Activated naive CD4-positive, alpha-beta T cell (primary cell): ENCODE measurements at places on chromosomes 4 and X.
A peak's percentile ranks its signal among the peaks of the same experiment; 100 is the strongest.

GRCh38 chrX:148530464-148531077 lies 30.2 kb downstream of the AFF2 start:
- no peak for DNase-seq

GRCh38 chr4:184620212-184620867 lies 28.9 kb downstream of the CASP3 start:
- DNase-seq: no peak

GRCh38 chr4:113739197-113739596 lies 22.3 kb downstream of the CAMK2D start:
- DNase-seq: no peak

DNA sequence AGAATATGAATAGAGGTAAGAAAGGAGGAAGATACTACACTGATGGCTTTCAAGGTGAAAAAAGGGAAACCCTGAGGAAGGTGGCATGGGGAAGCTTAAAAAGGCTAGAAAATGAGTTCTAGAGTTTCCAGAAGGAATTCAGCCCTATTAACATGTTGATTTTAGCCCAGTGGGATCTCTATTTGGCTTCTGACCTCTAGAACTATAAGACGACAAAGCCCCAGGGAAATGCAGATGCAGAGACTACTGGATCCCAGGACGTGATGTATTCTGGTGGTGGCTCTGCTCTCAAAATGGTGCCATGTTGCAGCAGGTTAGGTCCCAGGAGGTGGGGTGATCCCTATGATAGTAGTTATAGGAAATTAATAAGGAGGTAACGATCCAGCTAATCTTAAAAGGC lies 120.4 kb downstream of the TMA16 start:
- no peak for DNase-seq

DNA sequence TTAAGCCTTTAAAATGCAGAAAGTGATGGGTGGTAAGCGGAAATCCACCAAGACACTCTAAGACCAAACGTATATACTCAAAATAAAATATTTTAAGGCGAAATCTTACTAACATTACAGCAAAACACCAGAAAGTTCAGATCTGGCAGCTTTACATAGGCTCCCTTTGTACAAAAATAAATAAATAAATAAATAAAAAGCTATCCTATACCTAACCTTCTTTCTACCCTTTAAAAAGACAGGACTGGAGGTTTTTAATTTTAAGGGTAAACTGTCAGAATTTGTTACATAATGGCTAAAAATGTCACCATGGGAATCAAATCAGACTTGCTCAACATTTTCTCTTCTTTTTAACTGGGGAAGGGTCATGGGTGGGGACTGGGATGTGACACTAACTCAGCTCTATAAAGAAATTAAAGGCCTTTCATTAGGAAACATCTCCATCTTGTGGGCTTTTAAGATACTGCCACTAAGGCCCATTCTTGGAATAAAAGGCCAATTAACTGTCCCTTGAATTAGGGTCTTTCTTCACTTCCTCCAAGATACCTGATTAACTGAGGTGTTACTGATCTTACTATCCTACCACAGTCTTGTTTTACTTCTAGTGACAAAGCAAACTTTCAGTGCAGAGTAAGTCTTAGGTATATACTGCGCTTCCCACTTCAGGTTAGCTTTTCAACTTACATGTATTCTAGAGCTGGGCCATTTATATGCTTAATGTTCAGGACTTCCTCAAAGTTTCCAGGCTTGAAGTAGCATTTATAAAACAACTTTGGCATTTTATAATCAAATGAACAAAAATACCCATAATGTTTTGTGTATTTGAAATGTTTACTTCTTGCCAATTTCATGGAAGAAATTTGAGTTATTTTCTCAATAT lies 13.3 kb downstream of the HNRNPD start:
- DNase-seq: no peak

- DNase-seq: no peak
Measured at GRCh38 chrX:74133156-74133796, 170.7 kb upstream of the ZCCHC13 start.

GRCh38 chr4:149841686-149842085 lies 26.0 kb upstream of the IQCM start:
- DNase-seq: no peak

- DNase-seq: no peak
Measured at GRCh38 chrX:148020329-148020728, 39.2 kb downstream of the FMR1NB start.

GRCh38 chr4:167109859-167110258 lies 124.4 kb downstream of the SPOCK3 start:
- no peak for DNase-seq

DNA sequence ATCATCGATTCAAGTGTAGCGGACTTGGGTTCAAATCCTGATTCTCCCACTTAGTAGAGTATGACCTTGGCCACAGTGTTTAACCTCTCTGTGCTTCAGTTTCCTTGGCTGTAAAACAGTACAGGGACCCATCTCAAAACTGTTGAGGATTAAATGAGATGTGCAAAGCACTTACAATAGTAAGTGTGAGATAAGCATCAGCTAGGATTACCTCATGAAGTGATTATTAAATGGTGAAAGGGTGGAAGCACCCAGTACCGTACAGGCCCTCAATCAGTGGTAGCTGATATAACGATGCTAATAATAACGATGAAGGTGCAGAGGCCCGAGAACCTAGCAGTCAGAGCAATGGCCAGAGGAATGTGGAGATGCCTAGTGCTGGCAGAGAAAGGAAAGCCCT lies 45.1 kb downstream of the PRPS1 start:
- DNase-seq: no peak

DNA sequence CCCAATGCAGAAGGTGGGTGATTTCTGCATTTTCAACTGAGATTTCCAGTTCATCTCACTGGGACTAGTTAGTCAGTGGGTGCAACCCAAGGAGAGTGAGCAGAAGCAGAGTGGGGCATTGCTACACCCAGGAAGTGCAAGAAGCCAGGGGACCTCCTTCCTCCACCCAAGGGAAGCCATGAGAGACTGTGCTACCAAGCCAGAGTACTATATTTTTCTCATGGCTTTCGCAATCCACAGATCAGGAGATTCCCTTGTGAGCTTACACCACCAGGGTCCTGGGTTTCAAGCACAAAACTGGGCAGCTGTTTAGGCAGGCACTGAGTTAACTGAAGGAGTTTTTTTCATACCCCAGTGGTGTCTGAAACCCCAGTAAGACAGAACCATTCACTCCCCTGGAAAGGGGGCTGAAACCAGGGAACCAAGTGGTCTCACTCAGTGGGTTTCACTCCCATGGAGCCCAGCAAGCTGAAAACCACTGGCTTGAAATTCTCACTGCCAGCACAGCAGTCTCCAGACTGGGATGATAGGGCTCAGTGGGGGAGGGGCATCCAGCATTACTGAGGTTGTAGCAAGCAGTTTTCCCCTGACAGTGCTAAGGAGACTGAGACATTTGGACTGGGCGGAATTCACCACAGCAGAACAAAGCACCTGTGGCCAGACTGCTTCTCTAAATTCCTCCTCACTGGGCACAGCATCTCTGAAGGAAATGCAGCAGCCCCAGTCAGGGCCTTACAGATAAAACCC lies 903.4 kb downstream of the TECRL start:
- DNase-seq: no peak

DNA sequence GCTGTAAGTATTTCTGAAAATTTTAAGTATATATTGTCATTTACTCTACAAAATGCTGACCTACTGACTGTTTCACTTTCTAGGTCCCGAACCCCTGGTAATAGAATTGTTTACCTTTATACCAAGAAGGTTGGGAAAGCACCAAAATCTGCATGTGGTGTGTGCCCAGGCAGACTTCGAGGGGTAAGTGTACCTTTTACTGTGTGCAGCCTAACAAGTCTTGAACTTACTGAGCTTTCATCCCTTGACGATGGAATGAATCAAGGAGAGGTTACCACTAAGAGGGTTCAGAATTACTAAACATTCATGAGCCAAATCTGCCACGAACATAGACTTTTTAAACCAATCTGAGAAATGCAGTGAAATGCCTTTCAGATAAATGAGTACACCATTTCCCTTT lies 1.6 kb downstream of the RPL34 start:
- DNase-seq: no peak

DNA sequence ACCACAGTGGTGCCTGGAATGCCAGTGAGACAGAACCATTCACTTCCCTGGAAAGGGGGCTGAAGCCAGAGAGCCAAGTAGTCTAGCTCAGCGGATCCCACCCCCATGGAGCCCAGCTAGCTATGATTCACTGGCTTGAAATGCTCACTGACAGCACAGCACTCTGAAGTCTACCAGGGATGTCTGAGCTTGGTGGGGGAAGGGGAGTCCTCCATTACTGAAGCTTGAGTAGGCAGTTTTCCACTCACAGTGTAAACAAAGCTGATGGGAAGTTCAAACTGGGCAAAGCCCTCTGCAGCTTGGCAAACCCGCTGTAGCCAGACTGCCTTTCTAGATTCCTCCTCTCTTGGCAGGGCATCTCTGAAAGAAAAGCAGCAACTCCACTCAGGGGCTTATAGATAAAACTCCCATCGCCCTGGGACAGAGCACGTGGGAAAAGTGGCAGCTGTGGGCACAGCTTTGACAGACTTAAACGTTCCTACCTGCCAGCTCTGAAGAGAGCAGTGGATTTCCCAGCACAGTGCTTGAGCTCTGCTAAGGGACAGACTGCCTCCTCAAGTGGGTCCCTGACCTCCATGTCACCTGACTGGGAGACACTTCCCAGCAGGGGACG lies 32.0 kb downstream of the NAP1L2 start:
- DNase-seq: no peak

DNA sequence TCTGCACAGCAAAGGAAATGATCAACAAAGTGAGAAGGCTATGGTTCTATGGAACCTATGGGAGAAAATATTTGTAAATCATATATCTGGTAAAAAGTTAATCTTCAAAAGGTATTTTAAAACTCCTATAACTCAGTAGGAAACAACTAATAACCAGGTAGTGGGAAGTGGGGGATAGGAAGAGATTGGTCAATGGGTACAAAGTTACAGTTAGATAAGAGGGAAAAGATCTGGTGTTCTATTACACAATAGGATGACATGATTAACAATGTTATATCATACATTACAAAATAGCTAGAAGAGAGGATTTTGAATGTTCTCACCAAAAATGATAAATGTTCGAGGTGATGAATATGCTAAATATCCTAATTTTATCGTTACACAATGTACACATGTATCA lies 46.3 kb downstream of the NDNF start:
- DNase-seq: no peak

DNA sequence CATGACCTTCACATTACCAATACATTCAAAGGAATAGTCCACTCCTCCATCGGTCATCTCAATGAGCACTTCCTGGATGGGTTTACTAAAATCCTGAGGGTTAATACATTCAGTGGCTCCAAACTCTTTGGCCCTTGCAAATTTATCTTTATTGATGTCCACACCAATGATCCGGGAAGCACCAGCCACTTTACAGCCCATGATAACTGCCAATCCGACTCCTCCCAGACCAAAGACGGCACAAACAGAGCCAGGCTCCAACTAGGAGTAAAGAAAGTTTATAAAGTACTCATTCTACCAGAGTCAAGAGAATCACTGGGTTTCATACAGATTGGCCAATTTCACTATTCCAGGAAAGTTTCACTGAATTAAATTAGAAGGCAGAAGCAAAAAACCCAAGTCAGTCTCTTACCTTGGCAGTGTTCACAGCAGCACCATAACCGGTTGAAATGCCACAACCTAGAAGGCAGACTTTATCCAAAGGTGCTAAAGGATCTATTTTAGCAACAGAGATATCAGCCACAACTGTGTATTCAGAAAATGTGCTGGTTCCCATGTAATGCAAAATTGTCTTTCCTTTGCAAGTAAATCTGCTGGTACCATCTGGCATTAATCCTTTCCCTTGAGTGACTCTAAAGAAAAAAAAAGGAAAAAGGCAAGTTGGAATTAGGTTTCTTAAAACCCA lies 12.2 kb downstream of the ADH5 start:
- no peak for DNase-seq

DNA sequence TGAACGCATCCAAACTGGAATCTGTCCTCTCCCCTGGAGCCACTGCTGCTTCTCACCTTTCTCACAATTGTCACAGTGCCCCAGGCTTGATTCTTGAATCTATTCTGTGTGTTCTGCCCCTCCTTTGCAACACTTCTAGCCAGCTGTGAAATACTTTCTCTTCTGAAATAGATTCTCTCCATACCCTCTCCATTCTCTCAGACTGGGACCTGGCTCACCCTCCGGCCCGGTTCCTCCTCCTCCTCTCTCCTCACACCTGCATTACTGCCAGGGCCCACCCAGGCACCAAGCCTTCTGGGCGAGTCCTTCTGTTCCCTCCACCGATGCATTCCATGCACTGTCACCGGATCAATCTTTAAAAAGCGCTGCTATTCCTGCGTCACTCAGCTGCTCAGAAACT lies 336.1 kb downstream of the UNC5C start:
- DNase-seq: no peak

GRCh38 chr4:123667496-123667895 lies 270.9 kb downstream of the SPRY1 start:
- DNase-seq: no peak

- DNase-seq: no peak
Measured at GRCh38 chr4:82809619-82810018, 11.0 kb upstream of the SCD5 start.

GRCh38 chrX:87679849-87680248 lies 162.2 kb downstream of the KLHL4 start:
- DNase-seq: no peak

GRCh38 chr4:44446191-44446590 lies 2.4 kb downstream of the KCTD8 start:
- no peak for DNase-seq

DNA sequence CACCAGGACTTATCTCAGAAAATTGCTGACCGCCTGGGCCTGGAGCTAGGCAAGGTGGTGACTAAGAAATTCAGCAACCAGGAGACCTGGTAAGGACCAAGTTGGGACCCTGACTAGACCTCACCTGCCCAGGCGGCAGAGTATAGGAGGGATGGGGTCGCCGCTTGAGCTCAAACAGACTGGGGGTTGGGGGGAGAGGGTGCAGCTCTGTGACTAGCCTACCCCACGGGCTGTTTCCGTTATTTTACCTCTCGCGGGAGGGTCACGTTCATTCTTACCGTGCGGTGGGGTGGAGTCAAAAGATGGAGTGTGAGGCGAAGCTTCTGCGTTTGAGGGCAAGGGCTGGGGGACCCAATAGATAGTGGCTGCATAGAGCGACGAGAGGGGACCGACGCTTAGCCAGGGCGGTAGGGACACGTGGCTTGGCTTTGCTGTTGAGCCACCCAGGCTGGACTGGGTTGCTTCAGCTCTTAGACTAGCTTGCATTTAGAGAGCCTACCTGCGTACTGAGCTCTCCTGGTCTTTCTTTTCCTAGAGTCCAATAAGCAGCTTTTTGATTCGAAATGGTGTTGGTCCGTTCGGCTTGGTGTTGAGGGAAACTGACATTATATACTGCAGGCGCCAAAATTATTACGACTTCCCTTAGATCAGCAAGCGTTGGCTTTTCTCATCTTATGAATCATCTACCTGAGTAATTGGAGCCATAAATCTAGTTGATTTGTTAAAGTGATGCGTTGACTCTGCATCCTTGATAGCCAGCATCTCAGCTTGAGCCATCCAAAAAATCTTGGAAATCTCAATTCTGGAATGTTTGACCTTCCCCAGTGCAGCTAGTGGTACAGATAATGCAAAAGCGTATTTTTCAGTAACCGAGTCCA lies 591 bp downstream of the PRPS1 start:
- peak; percentile 13 for DNase-seq
